ENCODE measurements at places on chromosomes 13 and 19.

DNA sequence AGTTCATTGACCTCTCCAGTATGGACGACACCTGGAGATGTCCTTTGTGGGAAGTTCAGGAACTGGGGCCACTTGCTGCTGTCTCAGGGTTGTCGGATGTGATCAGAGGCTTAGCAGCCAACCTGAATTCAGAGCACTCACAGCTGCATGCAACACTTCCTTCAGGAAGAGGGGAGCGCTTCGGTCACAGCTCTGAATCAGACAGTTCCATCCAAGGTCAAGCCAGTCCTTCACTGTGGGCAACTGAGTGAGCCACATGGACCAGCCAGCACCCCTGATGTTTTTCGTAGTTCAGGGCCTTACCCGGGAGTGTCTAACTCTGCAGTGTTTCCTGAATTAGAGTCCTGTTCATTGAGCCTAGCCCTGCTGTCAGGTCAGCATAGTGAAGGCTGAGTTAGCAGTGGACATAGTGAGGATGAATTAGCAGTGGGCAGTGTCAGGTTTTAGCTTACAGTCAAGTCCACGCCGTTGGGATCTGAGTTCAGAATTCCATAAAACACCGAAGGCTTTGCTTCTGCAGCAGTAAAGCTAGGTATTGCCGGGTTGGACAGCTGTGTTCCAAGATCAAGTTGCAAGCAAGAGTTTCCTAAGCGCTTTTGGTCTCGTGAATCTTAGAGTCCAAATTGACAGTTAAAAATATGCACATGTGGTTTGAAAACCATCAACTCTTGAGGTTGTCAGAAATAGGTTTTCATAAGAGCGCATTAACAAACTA is 5.1 kb downstream of the ZNF555 start:
- no peak for DNase-seq

DNA sequence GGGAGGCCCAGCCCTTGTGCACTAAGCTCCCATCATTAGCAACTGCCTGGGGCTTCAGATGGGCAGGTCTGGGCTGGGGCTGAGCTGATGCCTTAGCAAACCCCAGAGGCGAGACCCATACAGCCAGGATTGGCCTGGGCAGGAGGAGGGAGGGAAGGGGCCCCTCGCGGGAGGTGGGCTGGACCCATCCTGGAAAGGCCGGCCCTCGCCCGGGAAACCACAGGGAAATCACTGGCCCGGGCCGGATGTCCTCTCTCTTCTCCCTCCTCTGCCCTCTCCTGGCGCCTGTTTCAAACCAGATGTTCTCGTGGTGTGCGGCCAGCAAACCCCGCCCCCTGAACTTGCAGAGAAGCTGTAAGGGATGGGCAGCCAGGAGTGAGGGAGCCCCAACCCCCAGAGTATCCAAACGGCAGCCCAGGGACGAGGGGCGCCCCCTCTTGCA is 43.1 kb downstream of the TMEM255B start:
- DNase-seq = no peak

DNA sequence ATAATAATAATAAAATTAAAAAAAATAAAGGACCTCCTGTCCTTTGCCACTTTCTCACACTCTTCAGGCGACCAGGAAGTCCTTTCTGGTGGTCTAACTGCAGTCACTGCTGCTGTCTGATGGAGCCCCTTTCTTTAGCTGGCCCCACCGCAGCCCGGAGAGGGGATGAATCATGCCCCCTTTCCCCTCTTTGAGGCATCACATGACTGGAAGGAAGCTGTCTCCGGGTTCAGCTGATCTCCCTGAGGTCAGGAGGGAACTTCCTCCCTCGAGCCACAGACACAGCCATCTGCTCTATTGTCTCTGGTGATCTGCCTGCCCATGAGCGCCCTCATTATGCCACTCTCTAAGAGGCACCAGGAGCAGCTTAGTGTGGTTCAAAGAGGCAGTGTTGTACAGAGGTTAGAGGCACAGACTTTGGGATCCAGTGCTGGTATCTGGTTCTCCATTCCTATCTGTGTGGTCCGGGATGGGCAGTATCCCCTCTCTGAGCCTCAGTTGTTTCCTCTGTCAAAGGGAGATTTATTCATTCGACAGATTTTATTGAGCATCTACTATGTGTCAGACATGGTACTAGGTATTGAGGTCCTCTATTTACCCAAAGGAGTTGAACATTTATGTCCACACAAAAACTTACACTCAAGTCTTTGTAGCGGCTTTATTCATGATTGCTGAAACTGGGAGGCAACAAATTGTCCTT is 30.0 kb downstream of the VAV1 start:
- DNase-seq = peak; percentile 83

DNA sequence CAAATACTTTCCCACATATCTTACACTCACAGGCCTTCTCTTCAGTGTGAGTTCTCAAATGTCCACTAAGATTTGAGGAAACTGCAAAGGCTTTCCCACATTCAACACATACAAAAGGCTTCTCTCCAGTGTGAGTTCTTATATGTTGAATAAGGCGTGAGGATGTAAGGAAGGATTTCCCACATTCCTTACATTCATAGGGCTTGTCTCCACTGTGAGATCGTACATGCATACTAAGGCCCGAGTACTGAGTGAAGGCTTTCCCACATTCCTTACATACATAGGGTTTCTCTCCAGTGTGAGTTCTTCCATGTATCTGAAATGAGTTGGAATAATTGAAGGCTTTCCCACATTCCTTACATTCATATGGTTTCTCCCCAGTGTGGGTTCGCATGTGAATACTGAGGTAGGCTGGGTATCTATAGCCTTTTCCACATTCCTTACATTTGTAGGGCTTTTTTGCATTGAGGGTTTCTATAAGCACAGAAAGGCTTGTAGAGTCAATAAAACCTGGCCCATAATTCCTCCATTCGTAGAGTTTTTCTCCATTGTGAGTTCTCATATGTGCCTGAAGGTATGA is 9.6 kb downstream of the ZNF426 start:
- DNase-seq = no peak

- DNase-seq = peak; percentile 97
Observed at GRCh38 chr13:46759846-46760245, 37.1 kb downstream of the ESD start.

DNA sequence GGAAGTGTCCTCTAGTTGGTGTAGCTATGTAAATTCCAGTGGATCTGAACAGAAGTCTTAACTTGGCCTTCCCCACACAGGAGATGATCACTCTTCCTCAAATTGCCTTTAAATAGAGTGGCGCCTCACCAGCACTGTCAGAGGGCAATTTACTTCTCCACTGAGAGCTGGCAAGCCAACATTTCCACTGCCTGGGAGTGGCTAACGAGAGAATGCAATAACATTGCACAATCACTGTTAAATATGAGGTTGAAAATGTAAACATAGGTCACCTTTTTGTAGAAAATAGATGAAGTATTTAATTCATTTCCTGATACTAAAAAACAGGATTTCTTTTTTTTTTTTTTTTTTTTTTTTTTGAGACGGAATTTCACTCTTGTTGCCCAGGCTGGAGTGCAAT is 55.4 kb upstream of the UBL3 start:
- DNase-seq = peak; percentile 39

GRCh38 chr13:40096357-40096901 is 441.0 kb downstream of the COG6 start:
- DNase-seq = no peak

DNA sequence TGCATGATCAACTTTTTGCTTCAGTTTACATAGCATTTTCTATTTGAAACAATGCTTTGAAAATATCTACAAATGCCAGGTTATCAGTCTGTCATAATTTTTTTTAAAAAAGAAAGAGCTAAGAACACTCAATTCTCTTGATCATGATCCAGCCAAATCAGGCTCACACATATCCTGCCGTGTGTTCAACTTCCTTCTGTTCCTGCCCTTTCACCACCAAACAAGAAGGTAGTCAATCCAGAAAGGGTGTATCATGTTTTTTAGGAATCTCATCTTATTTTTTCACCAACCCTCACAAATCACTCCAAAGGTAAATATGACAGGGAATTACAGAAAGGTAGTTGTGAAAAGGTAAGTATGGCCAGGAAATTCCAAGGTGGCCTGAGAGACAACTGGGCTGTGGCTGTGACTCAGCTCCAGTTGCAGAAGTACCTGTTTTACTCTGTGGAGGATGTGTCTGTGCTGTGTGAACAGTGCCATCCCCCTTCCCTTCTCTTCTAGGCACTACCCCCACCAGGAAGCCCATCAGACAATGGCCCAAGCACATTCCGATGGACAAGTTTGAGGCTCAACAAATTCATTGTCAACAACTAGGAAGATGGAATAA is 138.8 kb upstream of the GJB6 start:
- no peak for DNase-seq

DNA sequence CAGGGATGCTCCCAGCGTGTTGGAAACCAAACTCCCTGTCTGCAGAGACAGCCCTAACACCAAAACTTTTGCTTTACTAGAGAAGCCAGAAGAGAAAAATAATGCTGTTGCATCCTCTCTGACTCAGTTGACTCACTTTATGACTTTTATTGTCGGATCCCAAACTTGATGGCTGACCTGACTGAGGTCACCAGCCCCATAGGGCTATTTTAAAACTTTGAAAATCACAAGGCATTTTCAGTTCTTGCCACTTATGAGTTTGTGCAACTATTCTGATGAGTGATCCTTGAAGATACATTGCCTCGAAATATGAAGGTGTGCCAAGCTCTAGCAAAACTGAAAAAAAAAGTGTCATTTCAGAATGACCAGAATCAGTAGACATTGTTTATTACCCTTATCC is 320.2 kb downstream of the DLEU7 start:
- DNase-seq = no peak

DNA sequence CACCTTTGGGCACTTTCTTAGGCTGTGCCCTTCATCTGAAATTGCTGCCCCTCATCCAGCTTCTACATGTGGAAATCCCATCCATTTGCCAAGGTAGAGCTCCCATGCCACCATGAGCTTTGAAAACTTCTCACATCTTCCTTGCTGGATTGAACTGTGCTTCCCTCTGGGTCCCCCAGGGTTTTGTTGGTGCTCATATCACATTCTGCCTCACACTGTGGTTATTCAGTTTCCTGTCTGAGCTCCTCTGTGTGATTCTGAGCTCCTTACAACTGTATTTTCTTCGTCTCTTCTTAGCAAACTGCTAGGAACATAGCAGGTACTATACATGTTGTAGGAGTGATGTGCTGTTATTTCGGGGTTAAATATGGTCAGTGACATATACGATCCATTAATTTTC is 74.9 kb upstream of the KL start:
- no peak for DNase-seq

DNA sequence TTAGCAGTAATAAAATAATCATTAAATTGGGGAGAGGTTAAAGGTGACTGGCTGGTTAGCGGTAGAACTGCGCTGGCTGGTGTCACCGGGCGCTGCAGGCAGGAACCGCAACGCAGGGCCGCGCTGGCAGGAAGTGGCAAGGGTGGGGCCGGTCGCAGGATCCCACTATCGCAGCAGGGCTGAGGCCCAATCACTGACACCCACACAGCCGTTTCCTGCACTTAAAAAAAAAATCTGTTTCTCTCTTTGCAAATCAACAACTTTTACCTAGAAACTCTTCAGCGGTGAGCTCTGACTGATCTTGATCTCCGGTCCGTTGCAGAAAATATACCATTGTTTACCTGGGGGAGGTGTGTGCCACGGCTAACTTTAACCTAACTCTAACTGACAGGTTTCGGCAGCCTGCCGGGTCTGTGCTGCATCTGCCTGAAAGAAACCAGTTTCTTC is 46.9 kb downstream of the KLF2 start:
- DNase-seq = peak; percentile 4

DNA sequence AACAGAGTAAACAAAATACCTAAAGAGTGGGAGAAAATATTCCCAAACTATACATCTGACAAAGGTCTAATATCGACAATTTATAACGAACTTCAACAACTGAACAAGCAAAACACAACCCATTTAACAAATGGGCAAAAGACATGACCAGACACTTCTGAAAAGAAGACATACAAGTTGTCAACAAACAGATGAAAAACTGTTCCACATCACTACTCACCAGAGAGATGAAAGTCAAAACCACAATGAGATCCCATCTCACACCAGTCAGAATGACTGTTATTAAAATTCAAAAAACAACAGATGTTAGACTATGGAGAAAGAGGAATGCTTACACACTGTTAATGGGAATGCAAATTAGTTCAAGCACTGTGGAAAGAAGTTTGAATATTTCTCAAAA is 233.8 kb upstream of the EDNRB start:
- no peak for DNase-seq

DNA sequence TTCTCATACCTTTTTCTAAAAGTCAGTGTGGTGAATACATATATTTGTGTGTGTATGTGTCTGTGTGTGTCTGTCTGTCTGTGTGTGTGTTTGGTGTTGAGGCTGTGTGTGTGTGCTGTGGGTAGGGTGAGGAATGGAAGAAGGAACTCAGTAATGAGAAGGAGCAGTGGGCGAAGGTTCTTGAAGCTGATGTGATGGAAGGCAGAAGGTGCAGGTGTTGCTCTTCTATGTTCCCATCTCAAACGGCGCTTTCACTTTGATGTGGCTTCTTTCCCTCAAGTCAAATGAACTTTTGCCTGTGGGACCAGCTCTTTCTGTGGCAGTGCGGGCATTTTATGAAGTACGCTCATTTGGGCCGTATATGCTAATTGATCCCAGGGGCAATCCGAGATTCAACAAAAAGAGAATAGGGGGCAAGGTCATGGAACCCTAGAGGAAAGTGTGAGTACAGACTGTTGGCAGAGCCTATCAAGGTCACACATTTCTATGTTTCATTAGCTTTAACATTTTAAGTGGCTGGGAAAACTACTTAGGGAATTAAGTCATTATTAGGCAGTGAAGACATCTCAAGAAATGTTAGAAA is 15.2 kb downstream of the BIVM start:
- no peak for DNase-seq

DNA sequence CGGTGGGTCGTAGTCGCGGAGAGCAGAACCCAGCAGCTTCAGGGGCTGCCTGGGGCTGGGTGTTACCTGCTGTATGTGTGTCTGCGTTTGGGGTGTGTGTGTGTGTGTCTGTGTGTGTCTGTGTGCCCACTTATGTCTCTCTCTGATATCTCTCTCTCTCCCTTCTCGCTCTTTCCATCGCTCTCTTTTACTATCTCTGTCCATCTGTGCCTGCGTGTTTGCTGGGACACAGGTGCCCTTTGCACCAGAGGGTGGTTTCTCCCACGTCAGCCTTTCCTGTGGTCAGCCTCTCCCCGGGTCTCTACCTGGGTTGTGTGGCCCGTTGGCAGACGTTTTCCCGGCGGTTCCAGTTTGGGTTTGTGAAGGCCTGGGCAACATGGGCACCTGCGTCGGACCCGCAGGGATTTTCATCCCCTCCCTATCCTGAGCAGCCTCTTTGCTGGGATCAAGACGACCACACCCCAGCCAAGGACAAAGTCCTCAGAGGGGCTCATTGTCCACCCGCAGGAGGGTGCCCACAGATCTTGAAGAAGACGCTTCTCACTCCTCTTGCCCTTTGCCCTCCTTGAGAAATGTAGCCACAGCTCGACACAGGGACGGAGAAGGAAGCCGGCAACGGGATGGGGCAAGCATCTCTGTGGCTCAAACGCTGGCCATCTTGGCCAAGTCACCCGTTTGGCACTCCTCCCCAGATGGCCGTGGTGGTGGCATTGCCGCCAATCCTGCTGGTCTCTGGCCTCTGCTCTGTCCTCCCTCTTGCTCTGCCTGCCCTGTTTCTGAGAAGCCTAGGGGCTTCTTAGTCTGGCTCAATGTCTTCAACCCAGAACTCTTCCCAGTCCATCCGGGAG is 43.3 kb downstream of the ZNF146 start:
- DNase-seq = no peak

- DNase-seq = no peak
Observed at GRCh38 chr19:44142059-44142433, 692 bp downstream of the ZNF234 start.

GRCh38 chr13:39766464-39767158 is 111.1 kb downstream of the COG6 start:
- no peak for DNase-seq

Data from AML-193 (cell line).